Hematopoietic multipotent progenitor cell treated with erythropoietin and hydrocortisone succinate and interleukin-3 and kit ligand, for 4 days (in vitro differentiated cells): ENCODE measurements at places on chromosomes 3 and 15.

DNA sequence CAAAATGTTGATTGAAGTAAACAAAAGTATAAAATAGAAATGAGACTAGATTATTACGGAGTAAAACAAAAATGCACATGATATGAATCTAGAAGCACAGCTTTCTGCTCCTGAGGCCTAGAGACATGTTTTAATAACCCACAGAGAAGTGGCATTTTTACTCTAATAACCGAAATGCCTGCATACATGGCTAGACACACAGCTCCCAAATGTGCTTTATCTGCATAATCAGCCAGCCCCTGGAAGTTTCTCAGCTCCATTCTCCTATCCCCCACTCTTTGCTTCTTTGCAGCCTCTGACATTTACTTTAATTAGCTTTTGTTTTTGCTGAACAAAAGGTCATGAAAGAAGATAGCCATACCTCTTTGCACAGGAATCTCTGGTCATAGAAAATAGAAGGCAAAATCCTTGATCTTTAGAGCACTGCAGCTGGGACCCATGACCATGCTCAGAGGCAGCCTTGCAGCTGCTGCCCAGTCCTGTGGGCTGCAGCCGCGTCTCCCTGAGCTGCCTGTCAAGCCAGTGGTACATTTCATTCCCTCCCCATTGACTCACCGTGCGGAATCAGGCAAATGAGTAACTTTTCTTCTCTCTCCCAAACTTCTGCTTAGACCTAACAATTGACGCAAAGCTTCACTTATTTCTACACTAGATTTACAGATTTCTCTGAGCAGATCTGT is at the start of gene VEPH1:
TSS of gene VEPH1 (minus strand) at position 501 of the 680 bp plus-strand sequence. CDS start 8,067 bp downstream, outside the sequence.
- DNase-seq: no peak

DNA sequence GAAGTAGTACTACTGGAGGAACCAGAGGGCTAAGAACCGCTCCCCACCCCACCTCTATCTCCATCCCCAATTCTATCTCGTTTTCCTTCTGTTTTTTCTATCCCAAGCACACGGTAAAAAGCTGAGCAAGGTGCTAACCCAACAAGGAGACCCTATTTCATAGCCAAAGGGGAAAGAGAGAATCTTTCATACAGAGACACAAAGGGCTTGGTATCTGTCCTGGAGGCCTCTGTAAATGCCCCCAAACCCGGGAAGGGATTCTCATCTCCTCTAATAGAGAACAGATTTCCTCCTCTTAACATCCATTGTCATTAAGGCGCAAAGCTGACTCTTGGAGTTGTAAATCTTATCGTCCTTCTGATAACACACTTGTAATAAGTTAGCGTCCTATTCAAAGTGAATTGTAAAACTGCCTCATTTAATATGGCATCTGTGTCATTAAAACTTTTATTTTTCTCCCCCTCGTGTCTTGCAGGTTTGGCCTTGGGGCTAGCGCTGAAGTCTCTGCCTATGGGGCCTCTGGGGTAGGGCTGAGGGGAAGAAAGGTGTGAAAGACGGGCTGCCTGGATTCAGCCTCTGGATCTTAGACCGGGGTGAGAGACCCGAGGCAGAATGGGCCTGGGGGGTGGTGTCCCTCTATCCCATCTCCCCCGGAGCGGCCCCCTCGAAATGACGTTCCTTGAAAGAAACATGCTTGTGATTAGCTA is 12.1 kb downstream of the NR2F2 start:
- no peak for DNase-seq

DNA sequence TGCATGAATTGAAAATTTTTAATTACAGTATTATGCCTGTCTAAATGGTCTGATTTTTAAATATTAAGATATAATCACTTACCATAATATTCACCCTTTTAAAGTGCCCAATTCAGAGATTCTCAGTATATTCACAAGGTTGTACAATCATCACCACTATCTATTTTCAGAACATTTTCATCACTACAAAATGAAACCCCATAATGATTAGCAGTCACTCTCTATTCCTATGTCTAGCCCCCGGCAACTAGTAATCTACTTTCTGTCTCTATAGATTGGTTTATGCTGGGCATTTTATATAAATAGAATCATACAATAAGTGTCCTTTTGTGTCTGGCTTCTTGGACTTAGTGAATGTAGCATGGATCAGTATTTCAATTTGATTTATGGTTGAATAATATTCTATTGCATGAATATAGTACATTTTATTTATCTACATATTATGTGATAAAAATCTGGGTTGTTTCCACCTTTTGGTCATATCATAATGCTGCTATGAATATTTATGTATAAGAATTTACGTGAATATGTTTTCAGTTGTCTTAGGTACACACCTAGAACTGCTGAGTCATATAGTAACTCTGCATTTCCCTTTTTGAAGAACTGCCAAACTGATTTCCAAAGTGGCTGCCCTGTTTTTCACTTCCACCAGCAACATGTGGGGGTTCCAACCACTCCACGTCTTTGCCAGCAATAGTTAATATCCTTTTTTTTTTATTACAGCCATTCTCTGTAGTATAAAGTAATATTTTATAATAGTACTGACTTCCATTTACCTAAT is 485.7 kb upstream of the ZNF385D start:
- peak; percentile 56 for DNase-seq

DNA sequence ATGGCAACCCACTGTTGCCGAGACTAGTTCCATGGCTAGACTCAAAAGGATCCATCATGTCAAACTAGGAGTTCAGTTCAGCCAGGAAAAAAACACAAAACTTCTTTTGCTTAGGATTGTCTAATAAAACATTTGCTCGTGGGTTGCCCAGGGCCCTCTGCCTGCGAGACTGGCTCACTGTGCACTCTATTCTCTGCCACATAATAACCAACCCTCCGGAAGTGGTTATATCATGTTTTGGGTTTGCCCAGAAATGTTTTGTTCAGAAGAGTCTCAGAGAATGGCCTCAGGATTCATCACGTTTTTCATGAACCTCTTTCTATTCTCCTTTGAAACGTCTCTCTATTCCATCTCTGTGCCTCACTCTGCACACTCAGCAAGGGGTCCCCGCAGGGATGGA is 216.1 kb downstream of the SV2B start:
- DNase-seq: no peak

- DNase-seq: no peak
These were observed 22.7 kb downstream of the XXYLT1 start for GRCh38 chr3:195248281-195248680.

GRCh38 chr15:99963976-99964375 is 230.7 kb upstream of the LYSMD4 start:
- no peak for DNase-seq

DNA sequence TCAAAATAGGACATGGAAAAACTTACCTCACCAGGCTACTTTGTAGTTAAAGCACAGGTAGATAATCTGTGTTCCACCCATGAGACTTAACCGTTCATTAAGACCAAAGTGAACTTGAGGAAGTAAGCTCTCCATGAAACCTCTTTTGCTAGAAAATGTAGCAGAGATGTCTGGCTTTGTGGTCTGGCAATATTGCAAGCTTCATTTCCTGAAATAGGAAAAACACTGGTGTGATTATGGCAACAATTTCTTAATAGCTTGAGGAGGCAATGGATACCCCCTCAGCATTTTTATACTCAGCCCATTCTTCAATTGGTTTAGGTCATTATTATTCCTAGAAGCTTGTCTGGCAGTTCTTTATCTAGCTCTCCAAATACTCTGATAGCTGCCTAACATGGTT is 957.3 kb downstream of the IGSF11 start:
- no peak for DNase-seq

GRCh38 chr15:88256279-88257230 is at the start of gene NTRK3:
Gene NTRK3 (minus strand): TSS chr15:88256739. CDS start chr15:88256153, 586 bp downstream.
- peak; percentile 51 for DNase-seq

- peak; percentile 43 for DNase-seq
These were observed 771.6 kb downstream of the DIPK2A start for GRCh38 chr3:144743225-144743668.

DNA sequence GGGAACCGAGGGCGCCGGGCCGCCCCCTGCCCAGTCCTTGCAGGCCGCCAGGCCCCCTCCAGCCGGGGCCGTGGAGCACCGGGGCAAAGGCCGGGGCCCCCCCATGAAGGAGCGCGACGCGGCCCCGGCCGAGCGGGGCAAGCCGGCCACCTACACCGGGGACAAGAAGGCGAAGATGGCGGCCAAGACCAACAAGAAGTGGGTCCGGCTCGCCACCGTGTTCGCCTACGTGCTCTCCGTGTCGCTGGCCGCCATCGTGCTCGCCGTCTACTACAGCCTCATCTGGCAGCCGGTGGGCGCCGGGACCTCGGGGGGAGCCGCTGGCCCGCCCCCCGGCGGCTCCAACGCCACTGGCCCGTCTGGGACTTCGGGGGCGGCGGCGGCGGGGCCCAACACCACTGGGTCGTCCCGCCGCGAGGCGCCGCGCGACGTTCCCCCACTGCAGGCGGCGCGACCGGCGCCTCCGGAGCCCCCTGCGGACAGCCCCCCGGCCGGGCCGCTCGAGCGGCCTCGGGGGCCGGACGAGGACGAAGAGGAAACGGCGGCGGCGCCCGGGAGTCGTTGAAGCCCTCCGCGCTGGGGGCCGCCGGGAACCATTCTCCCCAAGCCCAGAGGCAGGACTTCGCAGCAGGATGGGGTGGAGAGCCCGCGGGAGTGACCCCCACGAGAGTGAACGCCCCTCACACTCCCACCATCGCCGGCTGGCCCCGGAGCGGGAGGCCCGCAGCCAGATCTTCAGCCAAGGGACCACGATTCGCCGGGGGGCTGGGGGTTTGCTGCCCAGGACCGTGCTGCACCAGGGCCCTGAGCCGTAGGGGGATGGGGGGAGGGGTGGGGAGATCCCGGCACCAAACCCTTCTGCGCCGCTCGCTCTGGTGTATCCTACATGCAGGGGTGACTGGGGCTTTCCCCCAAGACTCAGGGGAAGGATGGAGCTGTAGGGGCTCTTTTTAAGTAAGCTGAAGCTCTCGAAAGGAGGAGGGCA is 753 bp downstream of the INAFM2 start:
- peak; percentile 54 for DNase-seq

DNA sequence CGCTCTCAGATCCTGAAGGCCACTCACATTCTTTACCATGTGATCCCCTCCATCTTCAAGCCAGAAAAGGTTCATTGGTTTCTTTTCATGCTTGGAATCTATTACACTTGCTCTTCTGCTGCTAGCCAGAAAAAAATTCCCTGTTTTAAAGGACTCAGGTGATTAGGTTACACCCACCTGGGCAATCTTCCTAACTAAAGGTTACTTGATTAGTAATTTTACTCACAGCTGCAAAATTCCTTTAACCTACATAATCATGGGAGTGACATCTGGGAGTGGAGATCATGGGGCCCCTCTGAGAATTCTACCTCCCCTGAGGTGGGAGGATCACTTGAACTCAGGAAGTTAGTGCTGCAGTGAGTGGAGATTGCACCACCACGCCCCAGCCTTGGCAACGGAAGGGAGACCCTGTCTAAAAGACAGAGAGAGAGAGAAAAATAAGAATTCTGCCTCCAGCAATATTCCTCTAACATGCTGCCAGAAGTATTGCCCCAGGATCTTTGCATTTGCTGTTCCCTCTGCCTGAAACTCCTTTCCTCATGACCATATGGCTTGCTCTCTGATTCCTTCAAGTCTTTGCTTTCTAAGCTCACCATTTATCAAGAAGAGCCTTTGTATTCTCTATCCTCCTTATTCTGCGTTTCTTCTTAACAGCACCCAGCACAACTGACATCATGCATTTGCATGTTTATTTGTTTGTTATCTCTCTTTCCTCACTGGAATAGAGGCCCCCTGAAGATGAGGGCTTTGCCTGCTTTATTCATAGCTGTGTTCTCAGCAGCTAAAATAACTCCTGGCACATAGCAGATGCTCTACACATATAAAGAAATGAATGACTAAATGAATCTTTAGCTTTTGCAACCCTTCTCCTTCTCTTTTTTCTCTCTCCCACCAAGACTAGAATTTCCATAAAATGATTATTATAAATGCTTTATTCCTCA is 68.2 kb downstream of the EDEM1 start:
- DNase-seq: no peak

- no peak for DNase-seq
These were observed 7.7 kb upstream of the OXSR1 start for GRCh38 chr3:38157595-38157994.

GRCh38 chr15:73052653-73053397 is 562 bp downstream of the NEO1 start:
- peak; percentile 36 for DNase-seq

GRCh38 chr3:17738921-17739320 is 3.5 kb downstream of the TBC1D5 start:
- DNase-seq: no peak

DNA sequence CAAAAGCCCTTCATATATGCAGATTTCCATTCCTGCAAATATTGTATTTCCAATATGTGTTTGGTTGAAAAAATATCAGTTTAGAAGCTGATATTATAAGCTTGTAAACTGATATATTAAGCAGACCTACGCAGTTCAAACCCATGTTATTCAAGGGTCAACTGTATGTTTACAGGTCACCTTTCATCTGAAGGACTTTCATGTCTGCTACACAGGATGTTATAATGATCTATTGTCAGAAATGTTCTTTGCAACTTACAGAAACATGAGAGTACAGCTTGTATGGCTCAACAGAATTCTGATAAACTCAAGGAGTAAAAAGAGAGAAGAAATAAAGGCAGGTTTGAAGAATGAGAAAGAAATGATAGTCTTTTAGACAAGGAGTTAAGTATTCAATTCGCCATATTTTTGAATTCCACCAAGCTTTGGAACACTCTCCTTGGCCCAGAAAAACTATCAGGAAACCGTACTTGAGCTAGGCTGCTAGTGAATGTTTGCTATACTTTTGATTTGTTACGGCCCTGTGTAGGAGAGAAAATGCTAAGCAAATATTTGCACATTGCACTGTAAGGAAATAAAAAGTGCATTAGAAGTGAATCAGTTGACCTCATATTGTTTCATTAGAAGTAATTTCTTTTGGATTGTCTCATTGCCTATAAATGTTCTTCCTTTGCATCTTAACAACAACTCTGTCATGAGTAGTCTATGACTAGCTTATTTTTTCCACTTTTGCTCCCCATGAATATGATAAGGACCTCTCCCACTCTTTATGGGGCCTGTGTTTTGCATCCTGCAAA is 81.2 kb downstream of the NEK11 start:
- no peak for DNase-seq

DNA sequence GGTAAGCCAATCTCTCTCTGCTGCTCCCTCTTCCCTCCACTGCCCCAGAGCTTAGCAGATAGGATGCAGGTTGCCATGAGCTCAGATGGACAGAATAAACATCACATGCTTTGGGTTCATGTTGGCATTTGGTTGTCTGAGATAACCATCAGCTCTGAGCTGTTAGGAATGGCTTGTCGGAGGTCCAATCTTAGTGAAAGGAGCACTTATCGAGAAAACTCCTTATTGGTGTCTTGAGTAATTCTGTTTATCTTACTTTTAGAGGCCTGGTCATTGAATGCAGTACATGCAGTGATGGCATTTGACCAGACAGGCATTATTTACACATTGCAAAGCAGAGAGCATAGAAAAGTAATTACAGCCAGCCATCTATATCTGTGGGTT is 99.7 kb downstream of the CEMIP start:
- DNase-seq: no peak

DNA sequence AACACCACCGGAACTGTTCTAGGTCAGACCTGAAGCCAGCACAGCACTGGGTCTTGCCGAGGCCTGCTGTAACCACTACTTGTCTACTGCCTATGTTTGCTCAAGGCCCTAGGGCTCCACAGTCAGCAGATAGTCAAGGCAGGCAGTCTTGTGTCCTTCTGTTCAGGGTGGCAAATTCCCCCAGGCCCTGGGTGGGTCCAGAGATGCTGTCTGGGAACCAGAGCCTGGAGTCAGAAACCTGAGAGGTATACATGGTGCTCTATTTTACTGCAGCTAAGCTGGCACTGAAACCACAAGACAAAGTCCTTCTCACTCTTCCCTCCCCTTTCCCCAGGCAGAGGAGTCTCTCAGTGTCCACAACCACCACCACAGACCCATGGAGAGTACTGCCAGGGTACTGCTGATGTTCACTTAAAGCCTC is 89.9 kb downstream of the BBX start:
- no peak for DNase-seq
